ENCODE measurements at places on chromosomes 11 and 22.

DNA sequence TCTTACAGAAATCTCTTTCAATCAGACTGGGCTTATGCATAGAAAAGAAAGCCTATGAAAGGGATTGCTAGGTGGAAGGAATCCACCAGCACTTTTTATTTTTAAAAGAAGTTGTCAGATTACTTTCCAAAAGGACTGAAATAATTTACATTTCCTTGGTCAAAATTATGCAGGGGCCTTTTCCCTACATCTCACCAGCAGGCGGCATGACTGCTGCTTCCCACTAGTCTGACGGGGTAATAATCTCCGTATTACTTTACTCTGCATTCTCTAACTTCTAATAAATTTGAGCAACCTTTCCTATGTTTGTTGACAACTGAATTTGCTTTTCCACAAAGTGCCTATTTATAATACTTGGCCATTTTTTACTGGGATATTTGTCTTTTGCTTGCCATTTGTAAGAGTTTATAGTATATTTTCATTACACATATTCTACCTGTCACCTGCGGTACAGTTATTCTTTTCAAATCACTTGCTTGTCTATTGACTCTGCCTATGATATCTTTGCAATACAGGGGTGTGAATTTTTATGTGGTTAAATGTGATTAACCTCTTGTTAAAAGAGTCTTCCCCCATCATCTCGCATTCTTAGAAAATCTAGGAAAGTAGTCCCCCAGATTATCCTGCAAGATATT, 51.9 kb upstream of the USP47 start:
- DNase-seq = no peak

GRCh38 chr22:40023341-40023841, 28.6 kb downstream of the FAM83F start:
- no peak for DNase-seq

- DNase-seq = no peak
These were observed at the start of gene ARSA for GRCh38 chr22:50627642-50628542. Gene ARSA (minus strand): TSS chr22:50628152. CDS start chr22:50627779, 373 bp downstream.

DNA sequence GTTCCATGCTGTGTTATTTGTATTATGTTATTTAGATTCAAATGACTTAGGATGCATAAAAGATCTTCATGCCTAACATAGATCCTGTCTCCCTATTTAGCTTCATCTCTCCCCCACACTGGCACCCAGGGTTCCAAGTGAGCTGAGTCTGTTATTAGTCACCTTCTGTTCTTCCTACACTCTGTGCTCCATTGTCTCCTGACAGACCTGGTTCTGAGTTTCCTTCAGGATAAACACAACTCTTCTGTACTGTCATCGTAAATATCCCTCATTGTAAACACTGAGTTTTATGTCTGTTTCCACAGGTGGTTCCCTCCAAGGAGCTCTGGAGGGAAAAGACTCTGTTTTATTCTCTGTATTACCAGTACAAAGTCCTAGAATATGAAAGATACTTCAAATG, 8.7 kb downstream of the MMP26 start:
- DNase-seq = no peak

DNA sequence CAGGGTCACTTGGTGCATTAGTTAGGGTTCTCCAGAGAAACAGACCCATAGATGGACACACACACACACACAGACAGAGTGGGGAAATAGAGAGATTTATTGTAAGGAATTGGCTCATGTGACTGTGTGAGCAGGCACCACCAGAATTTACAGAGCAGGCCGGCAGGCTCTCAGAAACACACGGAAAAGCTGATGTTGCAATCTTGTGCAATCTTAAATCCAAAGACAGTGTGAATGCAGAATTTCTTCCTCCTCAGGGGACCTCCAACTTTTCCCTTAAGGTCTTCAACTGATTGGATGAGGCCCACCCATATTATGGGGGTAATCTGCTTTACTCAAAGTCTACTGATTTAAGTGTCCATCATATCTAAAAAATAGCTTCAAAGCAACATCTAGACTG, 49.8 kb downstream of the APIP start:
- no peak for DNase-seq

GRCh38 chr22:25757686-25758085, 15.7 kb downstream of the MYO18B start:
- no peak for DNase-seq

- no peak for DNase-seq
These were observed 43.9 kb downstream of the PDE3B start for GRCh38 chr11:14687456-14687855.

- no peak for DNase-seq
These were observed 12.0 kb downstream of the PLCB3 start for GRCh38 chr11:64263021-64263946.

GRCh38 chr11:4671741-4672140, 25.9 kb downstream of the OR51E2 start:
- DNase-seq = no peak

DNA sequence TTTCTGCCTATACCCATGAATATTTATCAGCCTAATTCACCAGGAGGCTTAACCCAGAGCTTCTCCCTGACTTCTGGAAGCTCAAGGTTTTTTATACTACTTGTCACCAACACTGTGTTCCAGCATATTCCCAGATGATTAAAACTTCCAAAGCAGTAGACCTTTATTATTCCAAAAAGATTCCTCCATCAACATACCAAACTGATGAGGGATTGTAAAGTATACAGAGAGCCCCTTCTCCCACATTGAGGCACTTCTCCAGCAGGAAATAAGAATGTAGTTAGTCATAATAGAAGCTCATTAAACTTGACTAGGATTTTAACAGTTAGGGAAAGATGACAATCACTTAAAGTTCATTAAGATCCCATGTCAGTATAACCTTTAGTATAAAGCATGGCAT, 51.4 kb upstream of the CEP126 start:
- no peak for DNase-seq

- DNase-seq = no peak
These were observed 324.2 kb downstream of the MIAT start for GRCh38 chr22:26981541-26981940.

DNA sequence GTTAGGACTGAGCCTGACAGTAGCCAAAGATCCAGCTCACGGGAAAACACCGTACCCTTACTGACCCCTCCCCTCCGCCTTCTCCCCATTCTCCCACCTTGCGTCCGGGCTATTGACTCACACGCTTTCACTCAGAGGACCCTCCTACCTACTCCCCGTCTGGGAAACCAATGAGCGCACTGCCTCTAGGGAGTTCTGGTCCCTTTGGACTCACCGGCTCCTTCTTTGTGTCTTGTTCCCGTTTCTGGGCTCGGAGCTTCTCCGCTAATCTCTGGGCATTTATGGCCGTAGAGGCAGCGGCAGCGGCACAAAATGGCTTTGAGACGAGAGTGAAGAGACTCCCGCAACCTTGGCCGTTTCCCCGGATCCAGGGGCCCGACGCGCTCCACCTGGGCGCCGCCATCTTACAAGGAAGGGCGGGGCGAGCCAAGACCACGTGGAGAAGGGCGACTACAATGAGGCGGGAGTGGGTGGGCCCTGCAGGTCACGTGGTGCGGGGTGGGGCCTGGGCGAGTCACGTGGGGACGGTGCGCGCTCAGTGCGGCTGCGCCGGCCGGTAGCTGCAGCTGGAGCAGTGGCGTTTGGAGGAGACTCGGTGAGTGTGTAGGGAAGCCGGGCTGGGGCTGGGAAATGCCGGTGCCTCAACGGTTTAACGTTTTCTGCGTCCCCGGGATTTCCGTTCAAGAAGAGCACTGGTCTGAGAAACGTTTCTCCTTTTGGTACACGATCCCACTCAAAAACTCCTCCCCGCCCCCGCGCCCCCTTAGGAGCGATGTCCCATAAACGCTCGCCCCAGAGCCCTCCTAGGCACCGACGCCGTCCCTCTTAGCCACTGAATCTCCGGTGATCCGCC, at the start of the genes FAM118B and RPUSD4:
FAM118B (plus strand) TSS at position 547 of the 853 bp plus-strand sequence. CDS start 23,220 bp downstream, outside the sequence.
RPUSD4 (minus strand) TSS at position 415 of the 853 bp plus-strand sequence; CDS start at position 403, 12 bp downstream.
- peak; percentile 90 for DNase-seq

DNA sequence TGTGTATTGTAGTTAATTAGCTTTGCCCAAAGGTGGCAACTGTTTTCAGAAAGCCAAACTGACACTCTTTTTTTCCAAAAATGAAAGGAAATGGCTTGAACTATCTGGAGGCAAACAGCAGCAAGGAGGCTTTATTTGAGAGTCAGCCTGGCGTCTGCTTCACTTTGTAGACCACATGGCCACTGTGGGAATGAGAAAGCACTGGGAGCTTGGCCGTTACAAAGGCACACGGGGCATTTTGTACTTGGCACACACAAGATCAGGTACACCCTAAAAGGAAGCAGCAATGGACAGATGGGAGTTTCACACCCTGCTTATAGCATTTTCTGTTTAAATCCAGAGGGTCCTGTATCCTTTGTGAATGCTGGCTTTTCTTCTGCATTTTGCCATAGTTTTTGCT, 126.3 kb downstream of the MPPED2 start:
- no peak for DNase-seq

DNA sequence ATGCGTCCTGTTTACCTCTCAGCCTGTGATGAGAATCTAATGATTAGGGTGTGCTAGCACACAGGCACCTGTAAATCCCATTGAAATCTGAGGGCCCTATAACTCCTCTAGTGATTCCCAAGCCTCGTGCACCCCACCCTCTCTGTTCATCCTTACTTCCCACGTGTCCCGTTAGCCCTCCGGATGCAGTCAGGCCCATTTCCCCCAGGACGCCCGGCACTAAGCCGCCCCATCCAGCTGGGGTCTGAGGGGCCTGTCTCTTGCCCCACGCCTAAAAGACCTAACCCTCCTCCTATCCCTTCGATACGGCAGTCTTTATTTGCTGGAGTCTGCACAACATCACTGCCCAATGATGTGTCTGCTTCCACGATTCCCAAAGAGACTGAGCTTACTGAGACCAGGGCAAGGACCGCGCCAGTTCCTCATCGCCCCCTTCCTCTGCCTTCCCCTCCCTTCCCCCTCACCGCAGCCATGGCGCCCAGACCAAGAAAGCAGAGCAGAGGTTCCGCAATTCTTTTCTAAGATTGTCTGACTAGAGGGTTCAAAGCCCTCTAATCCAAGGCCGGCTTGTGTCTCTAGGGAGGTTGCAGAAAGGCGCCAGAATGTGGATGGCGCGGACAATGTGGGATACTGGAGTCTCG, 1.1 kb upstream of the FADS2 start:
- no peak for DNase-seq
